Epithelial cell of proximal tubule (primary cell): ENCODE measurements at places on chromosomes 13 and 19. TPM values are rescaled to one million over a fixed set of nuclear protein-coding genes. Genes with fewer than 3 reads are reported as not detected.

Gene SIRT2
- 26.1 and 43.5 TPM in 2 replicates for total RNA-seq

Gene DNASE2
- 21.0 and 24.0 TPM in 2 replicates for total RNA-seq

Gene IZUMO2
- total RNA-seq = 0.29 TPM in 1 of 2 replicates, not detected in the other

Gene PODNL1
- total RNA-seq = 0.46 TPM in 1 of 2 replicates, not detected in the other

Gene ADPRHL1
- 2.2 and 3.3 TPM in 2 replicates for total RNA-seq

Gene LHB
- total RNA-seq = 3.6 TPM in 1 of 2 replicates, not detected in the other

Gene HDGFL2
- 91.8 and 93.8 TPM in 2 replicates for total RNA-seq

DNA sequence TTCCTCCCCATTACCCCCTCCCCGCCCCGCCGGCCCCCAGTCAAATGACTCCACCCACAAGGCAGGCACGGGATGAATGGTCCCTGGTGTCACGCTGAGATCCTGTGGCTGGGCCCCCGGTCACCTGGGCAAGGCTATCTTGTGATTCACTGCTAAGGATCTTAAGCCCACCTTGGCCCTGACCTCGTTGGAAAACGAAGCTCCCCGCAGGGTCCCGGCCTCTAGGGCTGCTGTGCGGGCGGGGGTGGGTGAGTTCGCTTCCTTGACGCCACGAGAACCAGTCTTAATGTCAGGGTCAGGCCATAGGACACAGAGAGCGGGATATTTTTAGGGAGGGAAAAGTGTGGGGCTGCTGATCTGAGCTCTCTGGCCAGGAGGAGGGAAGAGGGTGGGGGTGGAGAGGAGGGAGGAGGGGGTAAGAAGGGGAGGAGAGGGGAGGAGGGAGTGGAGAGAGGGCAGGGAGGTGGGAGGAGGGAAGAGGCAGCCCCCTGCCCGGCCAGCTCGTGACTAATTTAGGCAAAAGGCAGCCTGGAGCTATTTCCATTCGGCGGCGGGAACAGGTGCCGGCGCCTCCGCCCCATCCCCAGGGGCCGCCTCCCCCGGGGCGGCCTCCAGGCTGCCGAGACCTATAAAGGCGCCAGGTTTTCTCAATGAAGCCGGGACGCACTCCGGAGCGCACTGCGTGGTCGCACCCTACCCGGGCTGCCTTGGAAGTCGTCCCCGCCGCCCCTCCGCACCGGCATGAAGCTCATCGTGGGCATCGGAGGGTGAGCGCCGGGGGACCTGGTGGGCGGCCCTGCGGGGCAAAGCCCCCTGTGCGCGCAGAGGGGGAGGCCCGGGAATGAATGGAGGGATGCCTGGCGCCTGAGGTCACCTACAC lies at the start of gene NMRK2:
NMRK2 (plus strand) TSS at position 139 of the 880 bp plus-strand sequence; CDS start at position 742, 603 bp downstream.
- no peak for DNase-seq

- DNase-seq = no peak
Observed at GRCh38 chr19:13040232-13040947, 45.1 kb downstream of the NFIX start.

DNA sequence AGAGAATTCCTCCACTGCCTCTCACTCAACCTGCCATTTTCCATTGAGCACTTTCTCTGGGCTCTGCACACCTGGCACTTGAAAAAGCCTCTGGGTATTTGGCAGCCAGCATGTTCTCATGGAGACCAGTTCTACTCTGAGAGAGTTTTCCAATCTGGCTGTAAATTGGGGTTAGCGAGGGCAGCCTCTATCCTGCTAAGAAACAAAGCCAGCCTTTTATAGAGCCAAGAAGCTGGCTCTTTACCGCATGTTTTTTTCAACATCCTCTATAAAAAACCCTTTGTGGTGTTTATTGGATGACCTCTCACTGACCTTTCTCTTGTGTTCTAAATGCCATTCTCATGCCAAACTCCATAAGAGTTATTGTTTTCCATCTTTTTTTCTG lies 52.6 kb upstream of the RCBTB2 start:
- DNase-seq = no peak

GRCh38 chr19:11540645-11541044 lies 2.0 kb downstream of the CNN1 start:
- DNase-seq = no peak

- DNase-seq = no peak
Observed at GRCh38 chr19:10259162-10259905, 7.3 kb downstream of the MRPL4 start.

GRCh38 chr19:31256593-31256960 lies 92.7 kb downstream of the TSHZ3 start:
- DNase-seq = no peak

GRCh38 chr19:31125071-31125470 lies 224.2 kb downstream of the TSHZ3 start:
- DNase-seq = no peak

- DNase-seq = no peak
Observed at GRCh38 chr13:22289711-22290110, 618.8 kb downstream of the FGF9 start.

- DNase-seq = no peak
Observed at GRCh38 chr13:48775285-48775684, 121.6 kb downstream of the CYSLTR2 start.

GRCh38 chr13:94323764-94324758 lies 155.4 kb downstream of the DCT start:
- no peak for DNase-seq

GRCh38 chr13:49305792-49306425 lies 58.2 kb downstream of the CDADC1 start:
- DNase-seq = no peak

- DNase-seq = no peak
Observed at GRCh38 chr13:33842207-33842606, 24.3 kb downstream of the RFC3 start.

DNA sequence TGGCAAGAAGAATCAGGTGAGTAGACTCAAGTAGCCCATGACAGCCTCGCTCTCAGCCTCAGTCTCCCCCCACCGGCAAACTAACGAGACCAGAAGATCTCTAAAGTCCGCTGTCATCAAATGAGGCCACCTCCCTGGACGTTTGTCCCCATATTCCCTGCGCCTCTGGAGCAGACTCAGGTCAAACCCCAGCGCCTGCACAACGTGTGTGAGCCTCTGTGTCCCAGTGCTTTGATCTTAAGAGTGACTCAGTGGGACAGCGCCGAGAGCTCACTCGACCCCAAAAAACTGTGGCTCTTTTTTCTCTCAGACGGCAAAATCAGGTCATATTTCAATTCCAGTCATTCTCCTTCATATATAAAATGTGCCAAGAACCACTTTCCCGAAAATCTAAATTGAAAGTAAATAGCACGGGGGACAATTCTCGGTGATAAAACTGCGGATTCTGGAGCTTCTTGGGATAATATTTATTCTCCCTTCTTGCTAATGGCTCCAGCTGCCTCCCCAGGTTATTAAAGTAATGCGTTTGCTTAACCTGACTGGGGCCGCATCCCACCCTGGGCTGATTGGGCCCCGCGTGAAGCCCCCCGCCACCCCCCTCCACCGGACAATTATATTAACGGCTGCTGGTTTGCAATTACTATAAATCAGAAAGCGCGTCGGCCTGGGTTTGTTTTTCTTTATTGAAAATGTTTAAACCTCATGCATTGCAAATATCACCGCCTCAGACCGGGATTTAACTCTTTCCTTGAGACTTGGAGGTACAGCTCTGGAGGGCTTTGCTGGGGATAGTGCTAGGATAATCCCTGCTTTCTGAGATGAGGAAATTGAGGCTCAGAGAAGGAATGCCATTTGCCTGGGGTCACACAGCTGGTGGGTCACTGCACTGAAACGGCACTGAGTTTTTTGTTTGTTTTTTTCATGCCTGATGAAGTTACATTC lies 37.5 kb upstream of the ZNRF4 start:
- no peak for DNase-seq

GRCh38 chr19:31344403-31344802 lies 4.8 kb downstream of the TSHZ3 start:
- DNase-seq = no peak

GRCh38 chr13:43269037-43269481 lies 245.7 kb downstream of the DNAJC15 start:
- DNase-seq = peak; percentile 70

DNA sequence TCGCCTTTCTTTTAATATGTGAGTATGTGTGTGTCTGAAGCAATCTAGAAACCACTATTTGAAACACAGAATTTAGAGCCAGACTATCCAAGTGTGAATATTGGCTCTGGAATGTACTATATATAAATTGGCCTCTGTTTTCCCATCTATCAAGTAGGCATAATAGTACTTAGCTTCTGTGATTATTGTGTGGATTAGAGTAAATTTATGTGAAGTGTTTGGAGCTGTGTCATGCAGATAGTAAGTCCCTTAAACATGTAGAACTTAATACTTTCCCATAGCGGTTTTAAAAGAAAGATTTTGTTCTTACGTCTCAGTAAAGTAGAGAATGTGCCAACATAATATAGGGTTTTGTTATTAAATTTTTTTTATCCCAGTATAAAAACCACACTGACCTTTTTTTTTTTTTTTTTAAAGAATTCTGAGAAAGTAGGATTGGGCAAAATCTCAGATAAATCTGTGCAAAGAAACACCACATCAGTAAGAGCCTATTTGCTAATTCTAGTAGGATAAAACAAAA lies 432.3 kb downstream of the RFC3 start:
- DNase-seq = no peak

- no peak for DNase-seq
Observed at GRCh38 chr19:56119582-56119978, 1.5 kb downstream of the ZNF787 start.

- DNase-seq = no peak
Observed at GRCh38 chr19:8526345-8527091, 12.6 kb upstream of the ZNF414 start.

DNA sequence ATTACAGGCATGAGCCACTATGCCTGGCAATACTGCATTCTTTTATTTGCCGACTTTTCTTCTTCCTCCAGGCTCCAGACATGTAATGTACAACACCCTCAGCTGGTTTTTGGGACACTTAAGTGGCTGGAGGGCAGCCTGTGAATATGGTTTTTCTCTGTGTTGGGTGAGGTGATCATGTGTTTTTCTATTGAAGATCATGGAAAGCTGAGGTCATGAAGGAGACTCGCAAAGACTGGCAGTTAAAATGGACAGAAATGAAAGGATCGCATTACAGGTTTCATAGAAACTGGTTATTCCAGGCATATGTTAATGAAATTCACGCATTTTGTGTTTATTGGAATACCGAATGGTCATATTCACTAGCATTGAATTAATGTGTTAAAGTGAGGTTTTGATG lies 85.2 kb upstream of the RNF113B start:
- DNase-seq = no peak

DNA sequence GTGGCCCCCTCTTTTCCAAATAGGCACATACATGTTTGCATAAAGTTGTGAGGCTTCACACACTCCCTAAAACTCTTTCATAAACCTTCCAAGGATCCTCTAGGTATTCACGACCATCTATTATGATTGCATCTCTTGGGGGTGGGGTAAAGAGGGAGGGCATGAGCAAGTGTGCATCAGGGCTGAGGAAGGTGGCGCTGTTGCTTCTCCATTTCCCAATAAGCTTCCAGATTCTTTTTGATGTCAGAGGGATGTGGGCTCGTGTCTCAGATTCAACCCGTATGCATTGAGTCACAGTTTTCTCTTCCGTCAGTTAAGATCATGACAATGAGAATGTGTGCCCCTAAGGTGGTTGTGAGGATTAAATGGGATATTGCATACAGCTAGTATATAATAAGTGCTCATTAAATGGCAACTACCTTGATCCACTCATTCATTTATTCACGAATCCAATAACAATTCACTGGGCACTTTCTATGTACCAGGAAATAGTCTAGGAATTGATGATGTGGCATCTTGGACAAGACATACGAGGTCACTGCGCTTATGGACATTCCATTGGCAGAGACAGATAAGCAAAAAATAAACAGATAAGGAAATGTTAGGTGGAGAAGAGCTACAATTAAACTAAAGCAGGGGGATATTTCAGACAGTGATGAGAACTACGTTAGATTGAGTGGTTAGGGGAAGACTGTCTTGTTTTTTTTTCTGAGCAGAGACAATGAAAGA lies 10.3 kb downstream of the CYP2B6 start:
- DNase-seq = no peak

DNA sequence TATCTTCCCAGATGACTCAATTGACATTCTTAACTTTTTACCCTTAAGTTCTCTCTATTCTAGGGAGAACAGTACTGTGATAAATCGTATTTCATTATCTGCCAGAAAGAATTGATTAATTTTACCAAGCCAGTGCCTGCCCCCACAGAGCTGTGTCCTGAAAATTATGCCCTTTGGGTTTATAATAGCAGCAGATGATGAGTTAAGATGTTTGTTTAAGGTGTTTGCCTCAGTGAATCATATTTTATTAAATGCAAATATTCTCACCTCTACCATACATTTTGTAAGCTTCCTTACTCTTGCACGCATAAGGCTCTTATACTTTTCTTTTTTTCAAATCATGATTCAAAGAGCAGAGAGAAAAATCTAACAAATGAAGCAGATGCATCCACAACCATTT lies 318.6 kb downstream of the DCT start:
- DNase-seq = no peak

DNA sequence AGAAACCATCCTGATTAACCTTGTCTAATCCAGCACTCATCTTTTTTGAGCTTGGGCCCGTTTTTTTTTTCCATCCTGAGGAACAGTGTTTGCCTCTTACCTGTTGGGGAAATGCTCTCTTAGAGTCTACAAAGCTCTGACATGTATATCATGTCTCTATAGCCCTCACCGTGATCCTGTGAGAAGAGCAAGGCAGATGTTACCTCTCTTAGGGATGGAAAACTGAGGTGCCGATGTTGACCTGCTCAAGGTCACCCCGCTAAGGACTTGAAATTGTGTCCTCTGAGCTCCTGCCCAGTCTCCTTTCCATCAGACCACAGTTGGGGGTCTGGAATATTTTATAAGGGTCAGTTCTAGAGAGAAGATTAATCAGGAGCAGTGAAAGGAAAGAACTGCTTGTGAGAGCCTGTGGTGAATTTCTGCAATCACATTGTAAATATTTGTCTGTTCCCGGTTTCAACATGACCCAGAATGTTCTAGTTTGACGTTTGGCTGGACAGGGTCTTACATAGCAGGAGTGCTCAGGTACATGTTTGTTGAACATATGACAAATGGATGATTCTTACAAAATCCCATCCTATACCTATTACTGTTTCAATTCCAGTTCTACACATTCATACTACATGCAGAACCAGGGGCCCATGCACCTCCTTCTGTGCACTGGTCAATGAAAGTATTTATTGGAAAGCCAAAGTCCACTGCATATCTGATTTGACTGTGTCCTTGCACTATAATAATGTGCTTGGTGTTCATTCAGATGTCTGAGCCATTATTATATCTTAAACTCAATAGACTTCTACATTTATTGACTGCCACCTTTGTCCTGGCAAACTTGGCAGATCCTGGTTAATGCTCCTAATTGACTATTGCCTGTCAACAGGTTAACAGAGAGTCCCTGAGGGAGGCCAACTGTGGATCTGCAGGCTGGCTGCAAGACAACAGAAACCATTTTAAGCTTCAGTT lies 12.1 kb downstream of the SLC25A15 start:
- no peak for DNase-seq

GRCh38 chr19:28196101-28196500 lies 1016.9 kb downstream of the UQCRFS1 start:
- DNase-seq = no peak

- DNase-seq = no peak
Observed at GRCh38 chr13:21148557-21149258, 27.6 kb downstream of the SKA3 start.
